Thymus (tissue), 14 donors: ENCODE measurements at places on chromosomes 6 and 20.

- no peak for DNase-seq
Measured at GRCh38 chr6:24990944-24991809, 55.4 kb upstream of the RIPOR2 start.

DNA sequence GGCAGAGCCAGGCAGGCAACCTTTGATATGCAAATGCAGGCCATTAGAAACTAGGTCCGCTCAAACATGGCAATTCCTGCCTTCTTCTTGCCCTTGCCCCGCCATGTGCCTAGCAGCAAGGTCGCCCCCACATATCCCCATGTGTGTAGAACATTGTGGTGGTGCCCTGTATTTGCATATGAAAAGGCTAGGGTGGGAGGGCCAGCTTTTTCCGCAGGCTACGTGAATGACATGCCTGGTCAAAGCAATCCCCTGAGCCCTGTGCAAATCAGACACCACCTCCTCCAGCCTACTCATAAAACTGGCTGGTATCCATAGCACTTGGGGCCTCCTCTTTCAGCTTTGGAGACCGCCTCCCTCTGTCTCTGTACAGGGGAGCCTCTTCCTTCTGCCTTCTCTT lies 31.6 kb downstream of the GSTA2 start:
- DNase-seq = no peak

DNA sequence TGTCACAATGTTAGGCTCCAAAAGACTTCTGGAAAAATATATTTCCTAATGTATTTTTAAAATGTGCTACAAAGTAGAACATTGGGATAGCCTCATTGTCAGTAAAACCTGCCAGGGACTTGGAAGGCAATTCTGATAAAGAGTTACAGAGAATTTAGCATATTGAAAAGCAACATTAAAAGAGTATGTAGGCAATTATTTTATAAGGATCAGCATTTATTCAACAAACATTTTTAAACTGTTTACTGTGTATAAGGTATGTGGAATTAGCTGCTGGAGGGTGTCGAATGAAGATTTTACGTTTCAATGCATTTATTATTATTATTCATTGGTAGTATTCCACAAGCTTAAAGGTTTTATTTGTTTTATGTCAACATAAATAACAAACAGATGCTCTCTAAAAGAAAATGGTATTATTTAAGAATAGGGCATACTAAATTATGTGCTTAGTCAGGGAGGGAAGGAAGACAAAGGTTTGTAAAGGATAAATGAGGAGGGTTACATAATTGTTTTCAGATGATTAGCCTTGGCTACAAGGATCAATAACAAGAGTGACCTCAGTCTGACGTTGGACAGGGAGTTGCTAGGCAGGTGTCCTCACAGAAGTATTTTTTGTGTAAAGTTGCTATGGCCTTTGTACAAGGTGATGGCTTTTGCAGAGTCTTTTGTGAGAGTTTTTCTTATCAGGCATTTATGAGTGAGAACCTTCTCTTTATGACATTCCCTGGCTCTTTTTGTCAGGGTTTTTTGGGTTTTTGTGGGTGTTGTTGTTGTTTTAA lies 313.4 kb upstream of the PLCB4 start:
- DNase-seq = no peak

- DNase-seq = no peak
Measured at GRCh38 chr6:160573943-160574342, 90.1 kb downstream of the LPA start.

DNA sequence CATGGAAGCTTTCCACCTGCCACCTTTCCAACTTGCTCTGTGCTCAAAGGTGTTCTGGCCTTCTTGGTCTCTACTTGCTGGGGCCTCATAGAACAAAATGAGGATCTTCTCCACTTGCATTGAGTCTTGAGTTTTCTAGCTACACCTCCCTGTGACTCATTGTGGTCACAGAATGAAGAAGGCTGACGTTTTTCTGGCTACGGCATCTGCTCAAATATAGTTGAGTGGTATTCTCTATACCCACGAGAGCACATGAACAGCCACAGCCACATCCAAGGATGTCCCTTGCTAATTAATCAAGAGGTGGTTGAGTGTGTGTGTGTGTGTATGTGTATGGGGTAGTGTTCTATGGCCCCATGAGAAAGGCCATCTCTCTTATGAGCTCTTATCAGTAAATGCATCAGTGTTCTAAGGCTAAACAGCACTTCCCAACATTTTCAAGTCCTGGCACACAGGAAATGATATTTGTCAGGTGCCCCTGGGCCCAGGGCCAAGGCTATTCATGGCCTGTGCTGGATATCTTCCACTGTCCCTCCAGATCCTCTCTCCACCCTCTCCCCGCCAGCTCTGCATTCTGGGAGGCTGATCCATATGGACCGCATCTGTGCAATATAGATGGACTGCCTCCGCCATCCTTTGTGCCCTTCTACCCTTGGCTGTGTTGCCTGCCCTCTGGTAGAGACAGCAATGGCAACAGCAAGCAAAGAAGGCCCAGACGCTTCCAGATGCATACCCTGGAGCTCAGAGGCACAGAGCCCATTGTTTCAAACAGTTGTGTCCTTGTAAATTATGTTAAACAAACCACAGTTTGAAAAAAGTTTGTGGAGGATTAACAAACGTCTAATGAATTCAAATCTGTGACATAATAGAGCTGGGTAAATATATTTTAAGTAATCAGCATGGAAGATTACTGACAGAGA lies 150.2 kb downstream of the LRFN2 start:
- DNase-seq = no peak
